ENCODE measurements at places on chromosomes 1 and 21. TPM values are rescaled to one million over a fixed set of nuclear protein-coding genes. Genes with fewer than 3 reads are reported as not detected.

GRCh38 chr1:162882248-162882674, 21.3 kb upstream of the CCDC190 start:
- DNase-seq = no peak

GRCh38 chr1:33087677-33088076, 6.7 kb downstream of the AZIN2 start:
- no peak for DNase-seq

DNA sequence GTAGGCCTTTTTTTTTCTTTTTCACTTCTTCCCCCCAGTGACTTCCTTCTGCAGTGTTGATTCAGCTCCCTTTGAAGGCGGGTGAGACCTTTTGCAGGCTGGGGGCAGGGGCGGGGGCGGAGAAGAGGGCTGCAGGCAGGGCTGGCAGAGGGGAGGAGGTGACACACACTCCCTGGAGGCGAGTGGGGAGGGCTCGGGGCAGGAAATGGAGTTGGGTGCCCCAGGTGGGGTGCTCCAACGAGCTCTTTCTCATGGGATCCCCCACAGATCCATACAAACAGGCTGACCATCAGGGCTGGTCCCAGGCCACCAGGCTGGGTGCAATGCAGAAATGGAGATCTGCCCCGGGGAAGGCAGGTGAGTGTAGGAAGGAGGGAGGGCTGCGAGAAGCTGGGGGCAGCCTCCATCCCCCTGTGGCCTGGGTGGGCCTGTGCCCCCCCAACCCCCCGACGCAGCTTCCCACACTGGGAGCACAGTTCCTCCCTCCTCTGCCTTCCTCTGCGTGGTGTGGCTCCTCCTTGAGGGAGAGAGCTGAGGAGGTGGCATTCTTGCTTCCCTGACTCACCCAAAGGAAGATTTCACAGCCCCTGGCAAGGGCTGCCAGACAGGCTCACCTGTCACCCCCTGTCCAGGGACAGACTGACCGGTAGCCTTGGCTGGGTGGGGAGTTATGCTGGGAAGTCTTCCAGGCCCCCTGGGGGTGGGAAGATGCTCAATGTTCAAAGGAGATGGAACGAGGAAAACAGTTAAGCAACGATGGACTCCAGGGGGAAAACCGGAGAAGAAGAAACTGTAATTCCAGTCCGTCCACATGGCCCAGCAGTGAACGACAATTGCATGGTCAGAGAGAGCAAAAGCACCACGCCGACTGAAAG, 7.1 kb upstream of the ITGB2 start:
- peak; percentile 73 for DNase-seq

DNA sequence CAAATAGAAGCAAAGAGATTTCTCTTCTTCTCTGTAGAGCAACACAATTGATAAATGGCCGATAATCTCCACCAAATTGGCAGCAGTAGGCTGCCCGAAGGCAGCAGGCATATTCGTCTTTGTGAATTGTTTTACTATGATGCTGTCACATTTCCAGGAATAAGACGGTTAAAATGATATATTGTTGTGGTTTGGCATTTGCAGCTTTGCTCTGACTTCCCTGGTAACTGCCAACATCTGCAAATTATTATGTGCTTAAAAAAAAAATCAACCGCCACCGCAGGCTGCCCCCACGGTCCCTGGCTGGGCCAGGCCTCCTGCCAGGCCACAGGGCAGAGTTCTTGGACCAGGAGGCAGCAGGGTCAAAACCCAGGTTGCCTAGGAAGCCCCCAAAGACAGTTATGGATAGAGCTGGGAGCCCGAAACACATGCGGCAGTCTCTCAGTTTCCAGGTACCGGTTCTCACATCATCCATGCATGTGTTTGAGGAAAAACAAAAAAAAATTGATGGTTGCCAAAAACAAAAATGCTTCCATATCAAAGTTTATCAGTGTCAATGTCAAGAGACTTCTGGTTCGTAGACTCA, 179.3 kb downstream of the ETS2 start:
- no peak for DNase-seq

DNA sequence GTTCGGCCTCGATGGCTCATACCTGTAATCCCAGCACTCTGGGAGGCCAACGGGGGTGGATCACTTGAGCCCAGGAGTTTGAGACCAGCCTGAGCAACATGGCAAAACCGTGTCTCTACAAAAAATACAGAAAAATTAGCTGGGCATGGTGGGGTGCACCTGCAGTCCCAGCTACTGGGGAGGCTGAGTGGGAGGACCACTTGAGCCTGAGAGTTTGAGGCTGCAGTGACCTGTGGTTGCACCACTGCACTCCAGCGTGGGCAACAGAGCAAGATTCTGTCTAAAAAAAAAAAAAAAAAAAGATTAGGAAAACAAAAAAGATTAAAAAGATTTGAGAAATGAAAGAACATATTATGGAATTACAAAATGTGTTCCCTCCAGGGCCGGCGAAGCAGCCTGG, 18.4 kb upstream of the IFNAR2 start:
- no peak for DNase-seq

DNA sequence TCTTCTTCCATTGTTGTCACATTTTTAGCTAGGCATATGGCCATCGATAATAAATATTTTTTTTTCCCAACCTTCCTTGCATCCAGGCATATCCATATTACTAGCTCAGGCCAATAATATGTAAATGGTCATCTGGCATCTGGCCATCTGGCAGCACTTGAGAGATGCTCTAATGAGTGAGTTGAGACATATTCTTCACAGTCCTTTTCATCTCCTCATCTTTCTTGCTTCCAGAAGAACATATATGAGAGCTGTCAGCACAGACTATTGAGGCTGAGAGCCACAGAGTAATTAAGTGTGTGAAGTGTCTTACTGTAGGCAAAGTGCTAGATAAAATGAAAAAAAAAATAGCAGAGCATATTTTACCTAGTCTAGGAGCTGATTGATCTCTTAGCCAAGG, 628.4 kb upstream of the TMPRSS15 start:
- no peak for DNase-seq

- peak; percentile 20 for DNase-seq
These were observed 16.1 kb downstream of the TNFRSF8 start for GRCh38 chr1:12078938-12079861.

- no peak for DNase-seq
These were observed 101.7 kb downstream of the HUNK start for GRCh38 chr21:31974454-31974985.

DNA sequence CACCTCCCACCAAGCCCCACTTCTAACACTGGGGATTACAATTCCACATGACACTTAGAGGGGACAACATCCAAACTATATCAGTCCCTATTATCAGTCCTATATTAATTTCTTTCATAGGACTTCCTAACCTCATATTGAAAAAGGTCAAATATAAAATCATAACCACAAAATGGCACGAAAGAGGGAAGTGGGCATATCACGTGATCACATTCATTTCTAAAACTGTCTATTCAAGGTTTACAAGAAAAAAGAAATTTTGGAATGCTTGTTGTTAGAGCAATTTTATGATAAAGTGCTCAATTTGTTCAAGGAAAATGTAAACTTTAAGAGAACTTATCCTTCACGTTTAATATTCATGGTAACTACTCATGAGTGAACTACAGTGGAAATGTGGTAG, 13.2 kb upstream of the CDC7 start:
- no peak for DNase-seq

- DNase-seq = no peak
These were observed 137.9 kb upstream of the F3 start for GRCh38 chr1:94679332-94680038.

DNA sequence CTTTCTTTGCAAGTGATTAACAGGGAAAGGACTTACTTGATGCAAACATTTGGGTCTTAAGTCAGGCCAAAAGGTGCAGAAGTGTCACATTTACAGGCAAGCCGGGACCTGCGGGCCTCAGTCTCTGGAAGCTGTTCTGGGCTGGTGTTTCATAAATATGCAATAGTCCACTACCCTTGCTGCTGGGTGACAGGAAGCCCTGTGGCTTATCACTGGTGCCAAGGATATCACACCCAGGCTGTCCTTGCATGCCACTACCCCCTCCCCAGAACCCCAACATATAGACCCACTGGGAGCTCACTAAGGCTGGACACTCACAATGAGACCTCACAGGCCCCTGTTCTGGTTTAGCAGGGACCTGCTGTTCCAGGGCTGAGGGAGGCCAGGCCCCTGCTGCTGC, 3.4 kb upstream of the LEFTY2 start:
- peak; percentile 13 for DNase-seq

DNA sequence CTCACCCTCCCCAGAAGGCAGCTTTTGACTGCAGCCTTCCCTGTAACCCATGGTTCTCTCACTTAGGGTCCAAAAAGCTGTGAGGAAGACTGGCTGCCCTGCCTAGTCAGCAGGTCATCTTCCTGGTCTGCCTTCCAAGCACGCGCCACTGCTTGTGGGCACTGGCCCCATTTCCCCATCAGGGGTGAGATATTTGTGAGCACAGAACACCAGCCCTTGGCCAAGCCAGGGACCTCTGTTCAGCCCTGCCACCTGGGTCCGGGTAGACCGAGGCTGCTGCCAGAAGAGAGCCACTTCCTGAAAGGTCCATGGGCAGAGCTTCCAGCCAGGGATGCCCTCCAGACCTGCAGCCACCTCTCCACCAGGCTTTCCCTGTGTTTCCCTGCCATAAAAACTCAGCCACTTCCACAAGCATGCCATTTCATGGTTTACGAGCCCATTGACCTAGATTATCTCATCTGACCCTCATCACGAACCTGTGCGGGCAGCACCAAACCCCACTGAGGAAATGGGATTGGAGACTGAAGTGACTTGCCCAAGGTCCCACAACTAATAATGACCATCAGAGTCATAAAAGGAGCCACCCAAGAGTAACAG, 40.5 kb downstream of the GLIS1 start:
- no peak for DNase-seq

- no peak for DNase-seq
These were observed 58.1 kb downstream of the CAPZB start for GRCh38 chr1:19427087-19427781.

DNA sequence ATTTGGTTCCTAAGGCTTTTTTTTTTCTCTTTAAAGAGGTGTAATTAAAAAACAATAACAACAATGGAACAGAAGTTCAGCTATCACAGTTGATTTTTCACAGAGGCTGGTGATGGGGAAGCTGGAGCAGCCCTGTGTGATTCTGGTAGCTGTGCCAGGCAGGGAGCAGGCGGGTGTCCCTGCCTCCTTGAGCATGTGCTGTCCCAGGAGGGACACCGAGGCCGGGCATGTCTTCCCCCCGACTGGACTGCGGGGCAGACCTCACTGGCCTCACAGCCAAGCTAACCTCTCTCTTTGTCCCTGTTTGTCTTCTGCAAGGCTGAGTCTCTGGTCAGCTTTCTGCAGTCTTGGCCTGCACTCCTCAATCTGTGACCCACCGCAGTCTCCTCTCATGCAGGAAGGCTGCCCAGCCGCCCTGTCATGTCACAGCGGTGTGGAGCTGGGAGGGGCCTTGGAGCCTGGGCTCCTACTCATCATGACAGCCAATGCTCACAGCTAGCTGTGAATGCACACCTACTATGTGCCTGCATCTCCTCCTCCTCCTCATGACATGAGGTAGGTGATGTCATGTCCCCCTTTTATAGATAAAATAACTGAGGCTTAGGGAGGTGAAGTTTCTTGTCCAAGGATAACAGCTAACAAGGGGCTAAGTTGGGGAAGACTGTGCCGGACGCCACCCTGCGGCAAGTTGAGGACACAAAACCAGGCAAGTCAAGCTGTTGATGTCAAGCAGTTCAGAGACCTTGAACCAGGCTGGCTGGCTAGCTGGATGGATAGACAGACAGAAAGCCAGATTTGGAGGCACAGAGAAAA, 10.3 kb upstream of the ACTL8 start:
- DNase-seq = no peak

- peak; percentile 27 for DNase-seq
These were observed 868 bp downstream of the PPP1R12B start for GRCh38 chr1:202349206-202349928.

DNA sequence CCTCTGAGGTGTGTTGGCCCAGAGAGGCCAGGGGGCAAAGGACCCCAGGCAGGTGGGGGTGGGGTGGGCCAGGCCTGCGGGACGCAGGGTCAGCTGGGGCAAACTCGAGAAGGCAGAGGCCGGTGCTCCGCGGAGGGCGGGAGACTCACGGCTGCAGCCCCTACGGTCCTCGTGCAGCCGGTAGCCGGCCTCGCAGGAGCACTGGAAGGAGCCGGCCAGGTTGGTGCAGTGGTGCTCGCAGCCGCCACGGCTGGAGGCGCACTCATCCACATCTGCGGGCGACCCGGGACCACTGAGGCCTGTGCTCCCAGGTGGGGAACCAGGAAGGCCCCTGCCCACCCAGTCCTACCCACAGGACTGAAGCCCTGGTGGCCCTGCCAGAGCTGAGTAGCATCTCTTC, 55.3 kb downstream of the ARHGEF16 start:
- DNase-seq = no peak

Gene HPDL
- 0.53 TPM for total RNA-seq

Gene EYA3
- 7.1 TPM for total RNA-seq

Gene KCNA2
- not detected for total RNA-seq

Gene PRMT6
- 11.3 TPM for total RNA-seq

Gene CFAP57
- total RNA-seq = not detected

Gene DEGS1
- total RNA-seq = 30.0 TPM

Gene TSACC
- total RNA-seq = 0.77 TPM

Gene C1orf94
- total RNA-seq = not detected

Gene AKT3
- 7.9 TPM for total RNA-seq

Gene KCNE2
- total RNA-seq = not detected

Gene KANK4
- 0.13 TPM for total RNA-seq

Measured in bronchial epithelial cell (primary cell).